ENCODE measurements at places on chromosomes 13 and 19.

DNA sequence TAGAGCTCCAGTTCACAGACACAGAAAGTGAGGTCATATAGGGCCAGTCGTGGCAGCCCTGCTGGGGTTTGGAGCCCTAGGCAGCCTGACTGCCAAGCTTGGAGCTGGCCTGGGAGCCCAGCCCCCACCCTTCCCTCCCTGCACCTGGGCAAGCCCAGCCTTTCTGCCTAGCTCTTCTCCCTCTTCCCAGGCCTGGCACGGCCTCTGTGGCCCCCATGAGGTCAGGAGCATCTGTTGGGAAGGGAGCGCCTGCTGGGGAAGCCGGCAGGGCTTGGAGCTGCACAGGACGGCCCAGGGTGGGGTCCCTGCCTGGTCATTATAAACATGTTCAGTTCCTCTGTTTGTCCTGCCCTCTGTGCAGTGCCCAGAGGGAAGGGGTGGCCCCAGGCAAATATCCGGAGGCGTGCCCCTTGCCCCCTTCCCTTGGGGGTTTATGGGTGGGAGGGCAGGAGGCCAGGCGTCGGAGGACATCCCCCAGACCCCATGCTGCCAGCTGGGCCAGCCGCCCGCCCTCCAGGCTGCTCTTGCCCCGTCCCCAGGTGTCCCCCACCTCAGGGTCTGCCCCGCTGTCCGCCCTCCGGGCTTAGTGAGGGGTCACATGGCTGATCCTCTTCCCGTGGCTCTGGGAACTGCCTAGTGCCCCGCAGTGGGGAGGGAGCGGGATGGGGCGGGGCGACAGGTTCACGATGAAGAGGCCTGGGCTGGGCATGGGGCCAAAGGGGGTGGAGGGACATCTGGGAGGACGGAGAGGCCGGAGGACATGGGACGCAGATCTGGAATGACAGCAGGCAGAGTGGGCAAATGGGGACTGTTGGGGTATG is 30.0 kb upstream of the NCCRP1 start:
- peak; percentile 73 for DNase-seq

DNA sequence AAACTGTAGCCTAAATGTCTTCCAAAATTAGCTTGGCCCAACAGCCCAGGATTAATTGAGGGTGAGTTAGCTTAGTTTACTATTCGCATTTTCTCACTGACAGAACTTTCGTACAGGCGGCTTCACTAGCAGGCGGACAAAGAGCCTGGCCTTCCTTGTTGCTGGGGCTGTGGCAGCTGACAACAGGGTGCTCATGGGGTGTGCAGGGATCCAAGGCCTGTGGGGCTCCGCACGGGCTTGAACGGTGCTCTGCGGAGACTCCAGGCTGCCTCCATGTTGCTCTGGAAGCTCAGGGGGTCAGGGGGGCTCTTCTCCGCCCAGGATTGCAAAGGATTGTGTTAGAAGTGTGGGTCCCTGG is 36.3 kb upstream of the DPRX start:
- no peak for DNase-seq

GRCh38 chr19:33887891-33888290 is 91.2 kb downstream of the KCTD15 start:
- DNase-seq = no peak

DNA sequence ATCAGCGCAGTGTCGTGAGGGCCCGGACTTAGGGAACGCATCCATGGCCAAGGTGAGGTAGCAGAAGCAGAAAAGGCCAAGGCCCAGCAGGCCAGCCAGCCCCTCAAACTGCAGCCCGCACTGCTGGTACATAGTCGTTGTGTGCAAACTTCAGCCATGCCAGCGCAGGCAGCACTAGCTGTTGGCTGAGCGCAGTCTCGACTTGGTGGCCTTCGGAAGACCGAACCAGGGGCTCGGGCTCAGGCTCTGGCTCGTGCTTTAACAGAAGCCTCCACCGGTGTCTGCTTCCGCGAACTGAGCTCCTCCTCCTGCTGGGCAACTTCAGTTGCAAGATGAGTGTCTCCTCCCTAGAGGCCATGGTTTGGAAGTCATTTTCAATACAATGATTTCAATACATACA is 157.5 kb downstream of the DNAJC15 start:
- no peak for DNase-seq

GRCh38 chr13:98476538-98476966 is 100.4 kb downstream of the STK24 start:
- peak; percentile 45 for DNase-seq

GRCh38 chr19:32498648-32499200 is 82.3 kb upstream of the PDCD5 start:
- no peak for DNase-seq

DNA sequence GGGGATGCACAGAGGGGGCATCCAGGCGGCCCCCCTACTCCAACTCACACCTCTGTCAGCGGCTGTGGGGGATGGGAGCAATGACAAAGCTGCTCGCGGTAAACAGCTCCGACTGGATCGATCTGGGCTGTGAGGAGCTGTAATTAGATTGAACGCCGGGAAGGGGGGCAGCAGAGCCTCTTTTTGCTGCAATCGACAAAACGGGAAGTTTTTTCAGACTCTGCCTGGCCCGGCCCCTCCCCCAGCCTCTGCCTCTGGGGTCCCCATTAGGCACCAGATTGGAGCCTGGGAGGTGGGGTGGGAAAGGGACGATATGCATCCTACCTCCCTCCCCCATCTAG is 16.3 kb downstream of the ONECUT3 start:
- no peak for DNase-seq

GRCh38 chr13:35782793-35783192 is 306.3 kb upstream of the MAB21L1 start:
- no peak for DNase-seq

- DNase-seq = no peak
Observed at GRCh38 chr13:94369972-94370436, 109.5 kb downstream of the DCT start.

GRCh38 chr13:35191883-35192282 is 249.8 kb downstream of the NBEA start:
- DNase-seq = no peak

DNA sequence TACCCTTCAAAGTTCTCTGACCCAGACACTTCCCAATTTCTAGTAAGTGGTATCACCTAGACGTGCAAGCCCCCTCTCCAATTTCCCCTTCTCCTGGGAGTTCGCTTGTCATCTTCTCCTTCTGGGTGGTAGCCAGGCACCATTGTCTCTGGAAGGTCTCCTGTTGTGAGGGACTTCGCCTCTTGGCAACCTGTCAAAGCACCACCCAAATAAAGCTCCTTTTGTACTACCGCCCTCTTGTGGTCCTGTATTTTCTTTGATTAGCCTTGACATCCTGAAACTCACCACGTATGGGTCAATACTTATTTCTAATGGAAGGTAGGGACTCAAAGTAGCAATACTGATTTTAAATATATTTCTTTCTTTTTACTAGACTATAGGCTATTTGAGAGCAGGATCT is 8.2 kb downstream of the GPC5 start:
- DNase-seq = no peak

DNA sequence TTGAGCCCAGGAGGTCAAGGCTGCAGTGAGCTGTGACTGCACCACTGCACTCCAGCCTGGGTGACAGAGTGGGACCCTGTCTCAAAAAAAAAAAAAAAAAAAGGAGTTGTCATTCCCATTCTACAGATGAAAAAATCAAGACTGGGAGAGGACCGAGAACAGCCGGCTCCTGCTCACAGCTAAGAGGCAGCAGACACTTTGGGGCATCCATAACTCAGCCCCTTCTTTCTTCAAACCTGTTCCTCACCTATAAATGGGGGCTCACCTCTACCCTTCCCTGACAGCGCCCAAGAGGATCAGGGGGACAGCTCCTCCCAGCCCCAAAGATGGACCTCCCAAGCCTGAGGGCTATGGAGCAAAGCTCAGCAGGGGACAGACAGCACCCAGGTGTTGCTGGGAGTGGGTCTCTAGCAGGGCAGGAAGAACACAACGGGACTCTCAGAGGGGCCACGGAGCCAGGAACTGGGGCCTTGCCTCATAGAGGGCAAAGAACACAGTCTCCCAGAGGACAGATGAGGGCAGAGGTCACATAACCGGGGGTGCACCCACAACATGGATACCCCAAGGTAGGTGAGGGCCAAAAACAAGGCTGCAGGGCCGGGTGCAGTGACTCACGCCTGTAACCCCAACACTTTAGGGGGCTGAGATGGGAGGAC is 3.4 kb upstream of the KLF16 start:
- DNase-seq = no peak

GRCh38 chr19:34051255-34051654 is 121.0 kb upstream of the LSM14A start:
- no peak for DNase-seq

GRCh38 chr13:110110783-110111182 is 196.2 kb downstream of the COL4A1 start:
- no peak for DNase-seq

DNA sequence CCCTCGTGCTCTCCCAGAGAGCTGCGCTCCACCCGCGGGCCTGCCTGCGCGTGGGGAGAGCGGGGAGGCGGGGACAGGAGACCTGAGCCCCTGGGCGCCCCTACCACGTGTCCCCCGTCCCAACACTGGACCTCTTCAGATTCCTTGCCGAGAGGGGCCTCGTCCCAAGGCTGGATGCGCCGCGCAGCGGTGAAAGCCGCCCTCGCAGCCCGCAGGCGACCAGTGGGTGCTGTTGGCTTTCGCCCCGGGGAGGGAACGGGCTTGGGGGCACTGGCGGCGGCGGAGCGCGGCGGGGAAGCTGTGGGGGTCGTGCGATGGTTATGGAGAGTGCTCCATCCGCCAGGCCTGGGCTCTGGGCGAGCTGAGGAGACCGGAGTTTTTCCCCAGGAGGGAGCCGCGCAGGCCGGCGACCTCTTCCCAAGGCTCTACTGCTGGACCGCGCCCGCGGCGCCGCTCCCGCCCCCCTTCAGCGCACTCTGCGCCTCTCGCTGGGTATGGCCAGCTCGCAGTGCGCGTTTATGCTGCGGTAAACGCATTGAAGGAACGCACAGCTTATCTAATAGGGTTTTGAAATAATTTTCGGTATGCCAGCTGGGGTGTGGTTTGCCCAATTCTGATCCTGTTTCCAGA is 17.2 kb upstream of the RNF17 start:
- DNase-seq = no peak

DNA sequence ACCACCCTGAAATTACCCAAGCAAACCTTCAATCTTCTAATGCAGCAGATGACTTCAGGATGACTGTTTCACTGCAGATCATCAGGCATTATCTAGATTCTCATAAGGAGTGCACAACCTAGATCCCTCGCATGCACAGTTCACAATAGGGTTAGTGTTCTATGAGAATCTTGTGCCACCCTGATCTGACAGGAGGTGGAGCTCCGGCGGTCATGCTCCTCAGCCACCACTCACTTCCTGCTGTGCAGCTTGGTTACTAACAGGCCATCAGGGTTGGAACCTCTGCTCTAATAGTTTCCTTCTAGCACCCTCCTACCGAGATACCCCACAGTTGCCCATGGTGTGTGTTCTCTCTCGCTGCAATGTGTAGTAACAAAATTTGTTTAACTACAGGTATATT is 442.8 kb downstream of the FGF14 start:
- no peak for DNase-seq
